ENCODE measurements at places on chromosomes 16 and 17.

DNA sequence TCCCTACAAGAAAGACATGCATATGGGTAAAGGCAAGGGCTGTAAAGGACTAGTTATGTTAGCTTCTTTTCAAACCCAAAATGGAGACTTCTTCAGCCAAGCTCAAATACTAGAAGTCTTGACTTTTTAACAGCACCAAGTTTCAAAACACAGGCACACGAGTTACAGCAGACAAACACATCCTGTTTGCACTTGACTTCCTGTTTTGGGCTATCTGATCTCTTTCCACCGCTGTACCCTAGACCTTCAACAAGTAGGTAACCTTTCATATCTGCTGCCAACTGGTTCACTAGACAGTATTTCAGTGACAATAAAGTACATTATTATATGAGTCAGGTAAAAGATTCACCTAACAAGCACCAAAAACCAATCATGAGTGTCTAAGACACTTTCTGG is 12.3 kb downstream of the RFFL start:
- peak; percentile 59 for DNase-seq

DNA sequence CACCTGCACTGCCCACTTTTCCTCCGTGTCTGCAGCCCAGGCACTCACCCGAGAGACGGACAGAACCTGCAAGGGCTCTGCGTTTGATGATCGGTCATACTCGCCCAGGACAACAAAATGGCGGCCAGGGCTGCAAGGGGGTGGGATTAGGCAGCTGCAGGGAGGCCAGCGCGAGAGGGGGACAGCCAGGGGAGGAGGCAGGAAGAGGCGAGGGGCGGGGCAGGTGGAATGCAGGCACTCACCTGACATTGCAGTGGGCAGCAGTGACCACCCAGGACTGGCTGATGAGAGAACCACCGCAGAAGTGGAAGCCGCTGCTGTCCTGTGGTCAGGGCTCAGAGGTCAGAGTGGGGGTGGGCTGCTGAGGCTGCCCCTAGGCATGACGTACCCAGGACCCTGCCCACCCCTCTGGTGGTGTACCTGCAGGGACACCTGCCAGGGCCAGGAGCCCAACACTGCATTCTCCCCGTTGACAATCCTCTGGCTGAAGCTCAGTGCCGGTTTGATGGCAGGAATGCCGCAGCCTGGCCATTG is 917 bp downstream of the CTRL start:
- no peak for DNase-seq

GRCh38 chr16:68074850-68075555 is 10.2 kb upstream of the NFATC3 start:
- peak; percentile 78 for DNase-seq

DNA sequence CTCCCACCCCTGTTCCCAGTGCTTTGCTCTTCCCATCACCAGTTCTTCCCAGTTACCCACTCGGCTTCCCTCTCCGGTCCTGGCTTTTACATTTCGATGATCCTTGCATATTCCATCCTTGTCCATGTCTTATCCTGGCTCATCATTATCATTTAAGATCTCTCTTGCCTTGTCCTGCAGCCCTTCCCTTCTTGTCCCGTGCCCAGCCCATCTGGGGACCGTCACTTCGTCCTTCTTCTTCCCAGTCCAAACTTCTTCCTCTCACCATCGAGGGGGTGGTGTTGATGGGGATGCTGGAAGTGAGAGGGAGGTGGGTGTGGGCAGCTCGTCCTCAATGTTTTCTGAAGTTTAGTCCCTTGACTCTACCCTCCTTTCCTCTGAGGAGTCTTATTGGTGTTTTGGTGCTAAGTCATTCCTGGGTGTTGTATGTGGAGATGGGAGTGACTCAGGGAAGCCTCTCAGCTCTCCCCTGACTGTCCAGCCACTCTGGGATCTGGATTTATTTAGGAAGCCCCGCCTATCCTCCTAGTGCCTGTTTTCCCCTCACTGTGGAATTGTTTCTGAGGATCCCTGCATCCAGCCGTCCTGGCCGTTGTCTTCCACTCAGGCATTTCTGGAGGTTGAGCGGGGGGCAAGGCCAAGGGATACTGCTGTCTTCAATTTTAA is 975 bp downstream of the SNX29 start:
- DNase-seq, result no peak

GRCh38 chr17:77875881-77876509 is 82.5 kb upstream of the TNRC6C start:
- peak; percentile 62 for DNase-seq

DNA sequence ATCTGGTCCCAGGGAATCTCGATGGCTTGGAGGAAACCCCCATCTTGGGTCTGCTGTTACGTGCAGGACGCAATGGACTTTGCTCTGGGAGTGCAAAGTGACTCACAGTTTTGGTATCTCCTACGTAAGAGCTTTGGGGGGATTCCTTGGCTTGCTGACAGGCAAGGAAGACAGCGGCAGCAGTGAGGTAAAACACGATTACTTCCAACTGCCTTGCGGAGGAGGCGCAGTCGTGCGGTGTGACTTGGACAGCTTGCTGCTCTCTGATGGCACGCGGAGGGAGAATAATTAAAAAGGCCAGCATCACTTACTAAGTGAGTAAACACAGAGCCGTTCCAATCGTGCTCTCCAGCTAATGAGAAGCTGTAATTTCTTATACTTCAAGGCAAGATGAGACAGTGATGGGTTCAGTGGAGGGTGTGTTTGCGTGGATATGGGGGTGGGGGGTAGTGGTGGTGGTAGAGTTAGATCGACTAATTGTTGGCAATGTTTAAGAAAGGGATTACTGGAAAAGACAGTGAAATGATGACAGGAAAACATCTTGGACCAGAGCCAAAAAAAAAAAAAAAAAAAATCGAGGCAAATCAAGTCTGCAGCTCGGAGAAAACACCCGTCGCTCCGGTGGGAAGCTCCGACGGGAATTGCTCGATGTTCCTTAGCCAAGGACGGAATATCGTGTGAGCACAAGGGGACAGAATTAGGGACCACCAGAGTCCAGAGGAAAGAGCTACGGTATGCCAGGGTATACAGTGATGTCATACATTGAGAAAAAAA is 184.8 kb upstream of the ZFHX3 start:
- no peak for DNase-seq

- DNase-seq, result no peak
Observed at GRCh38 chr17:57649731-57650484, 95.2 kb downstream of the CCDC182 start.

- no peak for DNase-seq
Observed at GRCh38 chr16:20285993-20286499, 41.3 kb downstream of the GP2 start.
